Activated CD4-positive, alpha-beta T cell treated with anti-CD3 and anti-CD28 coated beads for 24 hours (primary cell): ENCODE measurements at places on chromosomes 5 and 9.

DNA sequence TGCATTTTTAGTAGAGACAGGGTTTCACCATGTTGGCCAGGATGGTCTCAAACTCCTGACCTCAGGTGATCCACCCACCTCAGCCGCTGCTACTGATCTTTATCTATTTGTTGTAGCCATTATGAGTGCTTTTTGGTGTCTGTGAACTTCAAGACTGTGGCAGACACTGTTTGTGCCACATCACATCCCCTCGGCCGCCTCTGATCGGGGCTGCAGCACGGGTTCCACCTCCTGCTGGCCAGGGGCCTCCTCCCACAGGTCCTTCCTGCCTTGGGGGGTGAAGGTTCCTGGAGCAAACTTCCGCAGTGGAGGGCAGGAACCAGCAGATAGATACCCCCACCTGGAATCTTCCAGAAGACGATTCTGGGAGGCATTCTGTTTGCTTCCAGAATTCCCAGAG is 98.5 kb downstream of the C9orf50 start:
- no peak for DNase-seq

DNA sequence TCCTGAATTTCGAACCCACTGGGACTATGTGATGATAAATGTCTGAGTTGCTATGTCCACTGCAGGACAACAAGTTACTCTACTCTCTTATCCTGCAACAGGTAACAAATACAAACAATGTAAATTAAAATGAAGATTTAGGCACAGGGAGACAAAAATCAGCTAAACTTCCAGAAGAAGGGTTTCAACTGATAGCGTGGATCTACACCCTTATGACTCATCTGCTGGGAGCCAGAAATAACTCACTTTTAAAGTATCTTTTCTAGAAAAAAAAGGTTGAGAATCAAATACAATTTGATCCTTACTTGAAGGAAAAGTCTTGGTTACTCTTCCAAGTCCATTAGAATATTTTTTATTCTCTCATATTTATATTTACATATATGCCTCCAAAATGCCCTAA is 21.4 kb downstream of the PJA2 start:
- DNase-seq = no peak

GRCh38 chr5:159403906-159404681 is 73.8 kb upstream of the IL12B start:
- DNase-seq = no peak

DNA sequence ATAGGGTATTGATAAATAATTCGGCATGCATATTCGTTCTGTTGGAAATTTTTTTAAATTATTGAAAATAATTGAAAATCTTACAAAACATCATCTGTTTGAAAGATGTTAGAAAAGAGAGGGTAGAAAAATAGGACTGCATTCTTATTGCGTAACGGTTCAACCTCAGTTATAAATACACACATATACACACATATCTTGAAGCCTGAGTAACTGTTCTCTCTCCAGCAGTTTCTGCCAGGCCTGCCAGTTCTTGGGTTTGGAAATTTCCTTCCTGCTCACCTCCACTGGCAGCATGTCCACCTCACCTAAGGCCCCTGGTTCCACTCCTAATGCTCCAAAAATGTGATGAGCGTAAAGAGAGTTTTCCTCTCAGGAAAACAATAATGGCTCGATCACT is 9.1 kb downstream of the SPATA31E1 start:
- DNase-seq = no peak

GRCh38 chr9:131670247-131671132 is 69.4 kb downstream of the RAPGEF1 start:
- no peak for DNase-seq

- no peak for DNase-seq
Observed at GRCh38 chr5:122126177-122126755, 3.1 kb upstream of the ZNF474 start.

GRCh38 chr5:147404706-147405105 is 105.2 kb downstream of the DPYSL3 start:
- DNase-seq = no peak

- no peak for DNase-seq
Observed at GRCh38 chr5:180423133-180423532, 70.0 kb upstream of the GFPT2 start.

GRCh38 chr5:135365281-135365680 is 33.8 kb downstream of the MACROH2A1 start:
- DNase-seq = no peak

- DNase-seq = no peak
Observed at GRCh38 chr9:86486891-86487837, 133.0 kb upstream of the TUT7 start.

DNA sequence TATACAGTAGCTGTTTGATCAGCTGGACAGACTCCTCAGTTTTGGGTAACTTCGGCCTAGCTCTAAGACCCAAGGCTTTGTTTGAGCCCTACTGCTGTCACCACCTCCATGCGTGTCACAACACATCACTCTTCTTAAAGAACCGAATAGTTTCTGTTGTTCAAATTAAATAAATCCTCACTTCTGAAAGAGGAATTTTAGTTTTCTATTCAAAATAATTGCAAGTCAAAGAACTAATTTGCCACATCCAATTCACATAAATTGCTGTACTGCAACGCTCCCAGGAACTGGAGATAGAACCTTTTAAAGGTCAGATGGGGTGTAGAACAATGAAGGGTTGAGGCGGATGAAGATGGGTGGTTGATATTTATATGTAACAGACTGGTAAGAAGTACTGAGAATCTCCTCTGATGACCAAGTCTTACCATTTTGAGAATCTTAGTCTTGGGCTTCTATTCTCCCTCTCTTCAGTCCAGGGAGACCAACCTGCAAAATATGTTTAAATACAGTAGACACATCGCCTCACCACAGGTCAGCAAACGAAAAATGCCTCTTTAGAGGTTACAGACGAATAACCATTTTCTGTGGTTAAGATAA is 1.6 kb downstream of the NREP start:
- no peak for DNase-seq

DNA sequence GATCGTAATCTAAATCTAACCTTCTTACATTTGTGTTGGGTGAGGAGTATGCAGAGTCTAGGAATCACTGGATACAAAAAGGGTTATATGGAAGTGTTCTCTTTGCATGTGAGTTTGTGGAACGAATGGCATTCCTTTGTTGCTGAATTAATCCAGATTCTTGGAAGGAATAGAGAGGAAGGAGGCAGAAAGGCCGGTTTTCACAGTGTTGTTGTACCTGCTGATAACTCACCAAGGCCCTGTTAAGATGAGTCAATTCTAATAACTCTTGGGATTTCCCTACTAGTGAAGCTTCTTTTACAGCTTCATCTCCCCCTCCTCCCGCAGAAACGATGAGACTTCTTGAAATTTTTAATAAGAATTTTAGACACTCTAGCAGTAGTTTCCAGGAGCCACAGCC is 84.0 kb downstream of the ZSWIM6 start:
- DNase-seq = no peak

DNA sequence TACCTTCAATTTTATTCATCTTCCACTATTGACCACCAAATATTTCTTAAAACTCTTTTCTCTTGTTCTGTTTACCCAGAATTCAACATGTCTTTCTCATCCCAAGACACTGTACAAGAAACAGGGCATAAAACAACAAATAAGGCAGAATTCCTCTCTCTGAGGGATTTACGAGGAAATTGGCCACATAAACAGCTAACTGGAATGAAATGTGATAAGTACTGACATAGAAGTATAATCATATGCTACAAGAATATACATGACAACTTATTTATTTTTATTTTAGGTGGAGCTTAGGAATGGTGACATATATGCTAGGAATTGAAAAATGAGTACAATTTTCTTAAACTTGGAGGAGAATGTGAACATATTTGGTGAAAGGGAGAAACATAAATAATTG is 48.8 kb upstream of the FBN2 start:
- DNase-seq = no peak

DNA sequence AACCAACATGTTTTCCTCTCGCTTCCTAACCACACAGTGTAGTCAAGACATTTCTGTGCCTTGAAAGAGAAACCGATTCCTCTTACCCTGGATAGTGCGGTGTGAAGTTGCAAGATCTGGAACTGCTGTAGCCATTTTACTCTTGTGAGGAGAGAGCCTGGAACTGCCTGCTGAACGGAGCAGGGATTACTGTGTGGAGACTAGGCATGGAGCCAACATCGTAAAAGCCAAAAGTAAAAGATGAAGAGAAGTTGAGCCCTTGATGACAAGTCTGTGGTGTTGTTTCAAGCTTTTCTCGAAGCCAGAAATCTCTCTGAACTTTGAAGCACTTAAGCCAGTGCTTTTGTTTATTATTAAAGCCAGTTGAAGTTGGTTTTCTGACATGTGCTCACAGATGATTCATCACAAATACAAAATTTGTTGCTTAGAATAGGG is 110.1 kb upstream of the GRIN3A start:
- no peak for DNase-seq

GRCh38 chr9:96383165-96383942 is at the start of gene SLC35D2:
TSS of gene SLC35D2 (minus strand) at chr9:96383711. CDS start at chr9:96383634, 77 bp downstream.
- DNase-seq = no peak

DNA sequence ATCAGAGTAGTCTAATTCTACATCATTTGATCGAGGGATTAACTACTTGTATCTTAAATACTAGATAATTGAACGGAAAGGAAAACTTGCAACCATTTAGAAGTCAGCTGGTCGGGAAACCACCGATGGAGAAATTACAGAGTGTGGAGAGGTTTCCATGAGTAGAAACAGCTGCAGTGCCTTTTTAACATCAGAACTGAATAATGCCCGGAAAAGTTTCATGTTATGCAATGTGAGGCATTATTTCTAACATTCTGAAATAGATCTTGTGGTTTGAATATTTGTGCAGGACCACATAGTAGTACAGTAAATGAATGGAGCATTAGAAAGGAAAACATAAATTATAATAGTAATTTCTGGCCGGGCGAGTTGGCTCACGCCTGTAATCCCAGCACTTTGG is 88.1 kb upstream of the RNF180 start:
- DNase-seq = no peak

DNA sequence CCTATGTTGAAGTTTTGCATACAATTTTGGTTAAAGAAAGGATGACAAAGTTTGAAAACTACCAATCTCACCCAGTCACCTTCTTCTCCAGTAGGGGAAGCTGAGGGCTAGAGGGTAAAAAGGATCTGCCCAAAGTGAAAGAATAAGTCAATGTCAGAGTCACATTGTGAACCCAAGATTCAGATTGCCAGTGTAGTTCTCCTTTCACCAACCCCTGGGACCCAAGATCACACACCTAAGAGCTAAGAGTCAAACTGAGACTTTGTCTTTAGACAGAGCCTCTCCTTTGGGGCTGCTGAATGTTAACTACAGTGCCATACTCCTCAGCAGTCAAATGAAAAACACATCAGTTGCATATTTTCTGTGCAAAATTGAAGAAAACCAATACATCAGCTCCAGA is 210.6 kb downstream of the ATP10B start:
- no peak for DNase-seq

- no peak for DNase-seq
Observed at GRCh38 chr5:143913008-143913752, 101.2 kb downstream of the HMHB1 start.

GRCh38 chr5:144504929-144505577 is 334.4 kb downstream of the KCTD16 start:
- DNase-seq = no peak

GRCh38 chr5:166083183-166083959 is 2208.1 kb upstream of the WWC1 start:
- no peak for DNase-seq

GRCh38 chr9:104108315-104108714 is 14.2 kb downstream of the SMC2 start:
- no peak for DNase-seq

DNA sequence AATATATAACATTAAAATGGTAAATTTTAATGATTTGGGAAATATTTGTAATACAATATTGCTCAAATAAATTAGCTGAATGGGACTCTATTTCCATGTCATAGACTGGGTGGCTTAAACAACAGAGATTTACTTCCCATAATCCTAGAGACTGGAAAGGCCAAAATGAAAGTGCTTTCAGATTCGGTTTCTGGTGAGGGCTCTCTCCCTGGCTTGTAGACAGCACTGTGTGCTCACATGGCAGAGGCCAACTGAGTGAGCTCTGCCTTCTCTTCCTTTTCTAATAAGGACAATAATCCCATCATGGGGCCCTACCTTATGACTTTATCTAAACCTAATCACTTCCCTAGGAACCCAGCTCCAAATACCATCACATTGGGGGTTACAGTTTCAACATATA is 196.2 kb downstream of the MARCHF11 start:
- DNase-seq = no peak

GRCh38 chr9:98538626-98539031 is 170.1 kb downstream of the GABBR2 start:
- DNase-seq = no peak

- DNase-seq = no peak
Observed at GRCh38 chr9:14479163-14479560, 165.2 kb upstream of the NFIB start.

GRCh38 chr9:37283730-37284325 is 138.7 kb upstream of the GRHPR start:
- DNase-seq = no peak

DNA sequence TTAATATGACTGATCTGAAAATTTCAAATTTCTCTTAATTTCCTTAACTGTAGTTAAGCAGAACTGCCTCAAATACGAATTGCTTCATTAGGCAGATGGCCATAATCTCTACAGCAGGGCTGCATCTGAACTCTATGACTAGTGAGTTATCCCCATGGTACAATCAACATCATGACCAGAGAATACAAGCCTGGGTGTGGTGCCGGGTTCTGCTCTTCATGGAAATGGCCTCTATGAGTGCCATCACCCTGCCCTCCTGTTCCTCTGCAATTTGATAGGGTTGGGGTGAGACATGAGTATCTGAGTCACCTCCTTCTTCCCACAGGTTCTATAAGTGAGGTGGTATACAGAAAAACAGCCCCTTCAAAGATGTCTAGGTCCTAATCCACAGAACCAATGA is 235.9 kb downstream of the AP3B1 start:
- DNase-seq = no peak

DNA sequence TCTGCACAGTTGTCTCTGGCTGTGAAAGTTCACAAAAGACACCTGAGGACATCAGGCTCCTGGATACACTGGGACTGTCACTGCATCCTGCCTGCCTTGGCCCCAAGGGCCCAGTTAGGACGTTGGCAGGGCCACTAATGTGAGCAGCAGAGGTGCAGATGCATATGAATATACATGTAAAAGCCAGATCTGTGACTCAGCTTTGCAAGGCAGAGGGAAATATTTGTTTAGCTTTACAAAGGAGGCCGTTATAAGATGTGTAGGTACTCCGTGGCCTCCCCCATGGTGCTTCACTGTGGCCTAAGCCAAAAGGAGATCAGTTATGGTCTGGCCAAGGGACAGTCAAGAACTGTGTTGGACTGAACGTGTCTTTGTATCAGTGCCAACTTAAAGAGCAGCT is 4.1 kb upstream of the C1QTNF3 start:
- DNase-seq = no peak

GRCh38 chr9:121085661-121086060 is 10.9 kb downstream of the CNTRL start:
- DNase-seq = no peak

DNA sequence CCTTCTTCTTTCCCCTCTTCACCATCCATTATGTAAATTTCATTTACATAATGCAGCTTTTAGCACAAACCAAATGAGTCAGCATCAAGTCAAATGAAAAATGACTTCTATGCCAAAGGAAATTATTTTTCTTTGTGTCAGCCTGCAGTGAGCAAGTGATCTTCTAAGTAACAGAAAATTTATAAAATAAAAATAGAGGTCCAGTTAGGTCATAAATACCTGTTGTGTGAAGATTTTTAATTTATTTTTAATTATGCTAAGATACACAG is 16.7 kb upstream of the THG1L start:
- DNase-seq = no peak
